Mucosa of descending colon (tissue), 3 donors: ENCODE measurements at places on chromosomes 6 and 20. TPM values are rescaled to one million over a fixed set of nuclear protein-coding genes. Genes with fewer than 3 reads are reported as not detected.

Gene SLC17A3
- total RNA-seq = not detected

GRCh38 chr20:15913391-15914025 is 659.7 kb downstream of the KIF16B start:
- no peak for DNase-seq

DNA sequence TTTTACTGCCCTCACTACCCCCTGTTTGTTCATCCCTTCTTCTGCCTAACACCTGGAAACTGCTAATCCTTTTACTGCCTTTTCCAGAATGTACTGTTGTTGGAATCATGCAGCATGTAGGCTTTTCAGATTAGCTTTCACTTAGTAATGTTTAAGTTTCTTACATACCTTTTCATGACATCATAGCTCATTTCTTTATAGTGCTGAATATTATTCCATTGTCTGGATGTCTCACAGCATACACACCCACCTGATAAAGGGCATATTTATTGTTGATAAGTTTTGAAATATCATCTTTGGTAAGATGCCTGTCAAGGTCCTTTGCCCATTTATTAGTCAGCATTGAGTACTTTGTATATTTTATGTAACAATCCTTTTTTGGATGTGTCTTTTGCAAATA is 588.2 kb upstream of the NRSN1 start:
- no peak for DNase-seq

DNA sequence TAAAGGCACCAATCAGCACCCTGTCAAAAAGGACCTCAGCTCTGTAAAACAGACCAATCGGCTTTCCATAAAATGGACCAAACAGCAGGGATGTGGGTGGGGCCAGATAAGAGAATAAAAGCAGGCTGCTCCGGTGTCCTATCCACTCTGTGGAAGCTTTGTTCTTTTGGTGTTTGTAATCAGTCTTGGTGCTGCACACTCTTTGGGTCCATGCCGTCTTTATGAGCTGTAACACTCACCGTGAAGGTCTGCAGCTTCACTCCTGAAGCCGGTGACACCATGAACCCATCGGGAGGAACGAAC is 7.3 kb upstream of the PXDC1 start:
- DNase-seq = no peak

GRCh38 chr6:118548136-118548535 is at the start of gene PLN:
Gene PLN, plus strand, starts transcription at chr6:118548296. Its CDS starts 10,626 bp downstream, at chr6:118558922.
- DNase-seq = no peak

- DNase-seq = no peak
Observed at GRCh38 chr6:684831-685636, 7.9 kb downstream of the EXOC2 start.

DNA sequence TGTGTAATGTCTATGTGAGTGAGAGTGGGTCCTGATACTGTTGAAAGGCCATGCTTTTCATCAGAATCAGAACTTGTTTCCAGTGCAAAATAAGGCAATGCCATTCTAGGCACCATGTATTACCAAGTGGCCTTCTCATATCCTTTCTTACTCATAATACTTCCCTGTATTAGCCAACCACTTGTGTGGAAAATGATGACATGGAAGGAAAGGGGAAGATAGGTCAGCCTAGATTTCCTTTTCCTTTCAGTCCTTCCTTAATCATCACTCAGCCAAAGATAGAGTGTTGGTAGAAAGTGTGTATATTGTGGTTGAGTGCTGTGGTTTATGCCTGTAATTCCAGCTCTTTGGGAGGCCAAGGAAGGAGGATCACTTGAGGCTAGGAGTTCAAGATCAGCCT is 158.6 kb upstream of the PREP start:
- no peak for DNase-seq

DNA sequence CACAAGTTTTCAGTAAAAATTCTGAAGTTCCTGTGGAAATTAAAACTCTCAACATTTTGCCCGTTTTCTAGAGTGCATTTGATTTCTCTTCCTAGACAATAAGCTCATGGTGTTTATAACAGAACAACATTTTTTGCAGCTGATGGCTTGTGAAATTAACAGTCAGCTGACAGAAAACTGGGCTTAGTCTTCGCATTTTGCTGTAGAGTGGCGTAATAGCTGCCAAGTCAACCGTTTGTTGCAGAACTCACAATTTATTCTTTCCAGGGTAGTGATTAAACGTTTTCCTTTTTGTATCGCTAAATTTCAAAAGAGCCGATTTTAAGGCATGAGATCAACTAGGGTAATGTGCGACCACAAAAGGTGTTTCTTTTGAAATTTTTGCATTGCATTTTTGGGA is 1.4 kb downstream of the SPO11 start:
- DNase-seq = no peak

DNA sequence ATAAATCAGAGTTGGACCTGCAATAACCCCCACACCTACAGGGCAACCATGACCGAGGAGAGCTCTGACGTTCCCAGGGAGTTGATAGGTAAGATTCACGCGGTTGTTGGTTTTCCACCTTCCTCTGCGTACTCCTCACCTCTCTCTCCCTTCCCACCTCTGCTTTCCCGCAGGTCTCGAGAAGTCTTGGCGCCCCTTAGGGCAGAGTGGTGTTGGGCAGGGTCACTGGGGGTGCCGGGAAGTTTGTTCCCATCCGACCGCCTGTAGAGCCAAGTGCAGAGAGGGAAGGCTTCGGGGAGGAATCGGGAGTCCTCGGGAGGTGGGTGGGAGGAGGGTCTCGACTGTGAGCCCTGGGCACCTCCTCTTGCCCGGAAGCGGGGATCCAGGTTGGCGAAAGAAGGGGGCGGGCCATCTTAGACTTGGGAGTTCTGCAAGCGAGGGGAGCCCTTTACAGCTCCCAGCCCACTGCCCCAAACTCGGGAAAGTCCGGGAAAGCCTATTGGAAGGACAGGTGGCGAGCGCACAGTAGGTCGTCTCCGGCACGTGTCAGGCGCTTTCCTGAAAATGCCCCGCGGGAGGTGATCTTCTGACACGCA is 672 bp downstream of the CARMIL1 start:
- peak; percentile 63 for DNase-seq

GRCh38 chr20:33629979-33630378 is 32.1 kb upstream of the C20orf144 start:
- DNase-seq = no peak

- DNase-seq = peak; percentile 47
Observed at GRCh38 chr20:47334022-47334551, 22.4 kb downstream of the ZMYND8 start.

DNA sequence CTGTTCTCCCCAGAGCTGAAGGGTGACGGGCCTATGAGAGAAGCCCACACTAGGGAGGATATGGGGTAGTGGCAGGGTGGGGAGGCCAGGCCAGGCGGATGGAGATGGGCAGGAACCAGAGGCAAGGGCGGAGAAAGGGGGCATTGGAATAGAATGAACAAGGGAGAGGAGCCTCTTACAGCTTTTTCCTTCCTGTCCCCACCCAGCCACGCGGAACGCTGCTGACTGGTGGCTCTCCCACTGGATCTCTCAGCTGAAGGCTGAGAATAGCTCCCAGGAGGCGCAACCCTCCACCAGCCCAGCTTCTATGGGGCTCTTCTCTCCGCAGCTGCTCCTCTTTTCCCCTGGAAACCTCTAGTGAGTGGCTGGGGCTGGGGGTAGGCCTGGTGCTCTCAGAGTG is 10.8 kb downstream of the DLK2 start:
- no peak for DNase-seq
